ENCODE measurements at places on chromosomes 1 and 21.

GRCh38 chr1:178072326-178072725, 21.6 kb upstream of the RASAL2 start:
- DNase-seq, result no peak

DNA sequence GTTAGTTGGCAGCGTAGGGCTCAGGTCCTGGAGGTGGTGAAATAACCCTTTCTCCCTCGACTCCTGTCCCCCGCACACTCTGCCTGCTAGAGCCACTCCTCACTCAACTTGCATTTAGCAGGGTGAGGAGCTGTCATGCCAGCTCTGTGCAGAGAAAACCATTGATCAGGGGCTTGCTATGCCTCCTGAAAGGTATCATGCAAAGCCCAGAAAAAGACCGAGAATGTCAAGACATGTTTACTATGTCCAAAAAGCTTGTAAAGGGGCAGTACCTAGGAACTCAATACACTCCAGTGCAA, 18.0 kb downstream of the ALDH4A1 start:
- DNase-seq, result no peak

DNA sequence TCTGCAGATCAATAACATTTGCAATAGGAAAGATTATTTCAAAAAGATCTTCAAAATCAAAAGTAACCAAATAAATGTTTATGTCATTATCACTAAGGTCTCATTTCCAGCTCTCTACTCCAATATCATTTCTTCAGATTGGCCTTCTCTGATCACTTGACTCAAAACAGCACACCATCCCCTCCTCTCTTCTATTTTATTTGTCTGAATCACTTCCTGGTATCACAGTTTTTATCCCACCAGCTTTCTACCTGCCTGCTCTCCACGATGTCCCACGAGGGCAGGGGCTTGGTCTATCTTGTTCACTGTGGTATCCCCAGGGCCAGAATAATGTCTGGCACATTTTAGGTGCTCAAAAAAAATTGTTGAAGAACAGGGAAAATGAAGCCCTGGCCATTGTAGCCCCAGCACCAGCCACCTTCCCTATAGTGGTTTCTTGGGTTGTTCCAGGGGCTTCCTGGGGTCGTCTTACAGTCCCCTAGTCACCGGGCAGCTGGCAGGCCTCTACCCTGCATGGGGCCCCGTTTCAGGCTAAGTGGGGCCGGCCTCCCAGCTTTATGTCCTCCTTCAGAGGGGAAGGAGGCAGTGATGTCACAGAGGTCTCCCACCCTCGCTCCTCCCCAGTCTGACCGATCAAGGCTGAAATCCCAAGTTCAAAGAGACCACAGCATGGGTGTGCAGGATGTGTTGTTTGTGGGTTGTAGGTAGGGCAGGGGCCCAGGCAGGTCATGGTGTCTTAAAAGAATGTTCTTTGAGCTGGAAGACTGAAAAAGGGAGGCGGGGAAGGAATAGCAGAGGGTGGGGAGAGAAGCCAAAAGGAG, 3.5 kb upstream of the PADI1 start:
- no peak for DNase-seq

GRCh38 chr1:48093696-48094528, 96.7 kb upstream of the TRABD2B start:
- peak; percentile 92 for DNase-seq

DNA sequence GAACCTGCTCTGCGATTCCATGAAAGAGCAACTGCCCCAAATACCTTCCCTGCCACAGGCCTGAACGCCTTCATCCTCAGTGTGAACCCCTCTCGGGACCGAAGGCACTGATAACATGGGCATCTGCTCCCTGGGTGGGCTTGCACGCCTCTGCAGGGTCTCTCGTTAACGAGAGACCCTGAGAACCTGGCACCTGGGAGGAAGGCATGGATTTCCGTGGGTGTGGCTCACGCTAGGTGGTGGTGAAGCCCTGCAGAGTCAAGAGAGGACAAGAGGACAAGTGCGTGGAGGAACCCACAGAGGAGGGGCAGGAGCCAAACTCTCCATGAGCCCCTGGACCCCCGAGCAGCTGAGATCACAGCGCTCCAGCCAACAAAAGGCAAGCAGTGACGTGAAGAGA, 26.8 kb upstream of the COL6A2 start:
- DNase-seq, result no peak

DNA sequence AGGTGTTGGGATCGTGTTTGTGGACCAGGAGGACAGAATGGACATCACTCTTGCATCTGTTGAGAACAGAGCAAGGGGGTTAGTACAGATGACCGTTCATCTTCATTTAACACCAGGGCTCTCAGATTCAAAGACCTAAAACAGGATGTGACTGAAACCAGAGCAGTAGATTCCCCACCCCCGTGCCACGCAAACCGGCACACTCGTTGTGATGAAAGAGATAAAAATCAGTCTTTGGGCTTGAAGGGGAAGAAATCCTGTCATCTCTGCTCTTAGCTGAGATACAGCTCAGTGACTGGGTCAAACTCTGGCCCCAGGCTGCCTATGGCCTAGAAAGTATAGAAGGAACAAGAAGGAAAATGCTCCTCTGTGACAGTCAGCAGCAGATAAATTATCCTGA, 146.2 kb upstream of the KRTAP19-8 start:
- DNase-seq, result no peak

DNA sequence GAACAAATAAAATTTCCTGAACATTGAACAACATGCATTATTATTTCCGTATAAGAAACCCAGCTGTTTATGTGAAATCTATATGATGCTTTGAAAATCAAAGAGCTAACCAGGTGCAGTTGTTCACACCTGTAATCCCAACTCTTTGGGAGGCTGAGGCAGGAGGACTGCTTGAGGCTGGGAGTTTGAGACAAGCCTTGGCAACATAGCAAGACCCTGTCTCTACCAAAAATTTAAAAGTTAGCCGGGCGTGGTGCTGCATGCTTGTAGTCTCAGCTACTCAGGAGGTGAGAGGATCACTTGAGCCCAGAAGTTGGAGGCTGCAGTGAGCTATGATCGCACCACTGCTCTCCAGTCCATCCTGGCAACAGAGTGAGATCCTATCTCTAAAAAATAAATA, 4.8 kb upstream of the ZNF281 start:
- no peak for DNase-seq

- no peak for DNase-seq
These were observed 56.0 kb upstream of the PLXNA2 start for GRCh38 chr1:208300084-208300770.

DNA sequence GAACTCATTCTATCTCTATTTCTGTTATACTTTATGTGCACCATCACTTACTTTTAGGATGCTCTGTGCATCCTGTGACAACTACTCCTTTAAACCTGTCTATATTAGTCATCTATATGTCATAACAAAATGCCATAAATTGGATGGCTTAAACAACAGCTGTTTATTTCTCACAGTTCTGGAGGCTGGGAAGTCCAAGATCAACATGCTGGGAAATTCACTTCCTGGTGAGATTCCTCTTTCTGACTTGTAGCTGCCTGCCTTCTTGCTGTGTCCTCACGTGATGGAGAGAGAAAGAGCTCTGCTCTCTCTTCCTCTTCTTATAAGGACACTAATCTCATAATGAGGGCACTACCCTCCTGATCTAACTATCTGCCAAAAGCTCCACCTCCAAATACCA, 62.3 kb upstream of the RCOR3 start:
- DNase-seq, result no peak

DNA sequence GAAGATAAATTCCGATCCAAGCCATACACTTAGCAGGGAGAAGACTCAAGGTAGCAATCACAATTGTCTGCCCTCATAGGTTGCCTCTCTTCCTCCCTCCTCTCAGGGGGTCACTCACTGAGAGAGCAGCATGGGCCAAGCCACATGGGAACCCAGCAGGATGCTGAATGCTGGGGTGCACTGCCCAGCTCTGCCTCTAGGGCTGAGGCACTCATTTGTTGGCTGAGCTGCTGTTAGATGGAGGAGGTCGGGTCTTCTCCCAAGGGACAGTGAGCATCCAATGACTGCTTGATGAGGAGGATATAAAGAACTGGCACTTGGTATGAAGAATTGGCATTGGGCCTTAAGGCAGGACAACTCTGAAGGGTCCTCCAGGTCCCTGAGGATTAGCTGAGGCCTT, 418.8 kb downstream of the SIPA1L2 start:
- DNase-seq, result no peak

GRCh38 chr1:87785386-87785785, 456.7 kb downstream of the LMO4 start:
- no peak for DNase-seq

DNA sequence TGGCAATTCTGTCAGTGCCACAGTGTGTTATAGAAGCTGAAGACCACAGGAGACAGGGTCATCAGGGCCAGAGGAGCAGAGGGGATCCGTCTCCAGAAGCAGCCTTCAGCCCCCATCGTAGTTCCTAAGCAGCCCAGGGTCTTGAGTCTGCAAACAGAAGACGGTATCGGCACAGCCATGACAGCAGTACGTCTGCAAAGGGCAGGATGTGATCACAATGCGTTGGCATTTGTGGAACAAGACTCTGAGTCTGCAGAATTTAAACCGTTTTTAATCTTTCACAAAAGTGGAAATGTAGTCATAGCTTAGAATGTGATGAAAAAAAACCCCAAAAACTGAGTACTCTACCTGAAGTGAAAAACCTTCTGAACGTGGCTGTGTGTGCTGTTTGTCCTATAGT, 44.0 kb upstream of the SCCPDH start:
- no peak for DNase-seq

Data from NCI-H774 (cell line).